ENCODE measurements at places on chromosomes 7 and 10.

DNA sequence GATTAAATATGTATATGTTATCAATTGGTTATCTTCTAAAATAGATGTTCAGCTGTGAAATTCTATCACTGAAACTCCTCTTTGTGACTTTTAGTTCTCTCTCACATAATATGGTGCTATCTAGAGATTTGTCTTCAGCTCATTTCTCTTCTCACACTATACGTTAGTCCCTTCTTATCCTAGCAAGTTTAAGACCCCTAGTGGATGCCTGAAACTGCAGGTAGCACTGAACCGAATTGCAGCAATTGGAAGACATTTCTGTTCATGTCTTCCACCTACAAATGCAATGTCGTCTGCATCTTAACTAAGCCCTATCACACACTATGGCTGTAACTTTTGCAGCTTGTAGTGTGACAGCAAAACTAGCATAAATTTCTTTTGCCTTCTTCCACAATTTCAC, 442.7 kb upstream of the POM121L12 start:
- no peak for DNase-seq

DNA sequence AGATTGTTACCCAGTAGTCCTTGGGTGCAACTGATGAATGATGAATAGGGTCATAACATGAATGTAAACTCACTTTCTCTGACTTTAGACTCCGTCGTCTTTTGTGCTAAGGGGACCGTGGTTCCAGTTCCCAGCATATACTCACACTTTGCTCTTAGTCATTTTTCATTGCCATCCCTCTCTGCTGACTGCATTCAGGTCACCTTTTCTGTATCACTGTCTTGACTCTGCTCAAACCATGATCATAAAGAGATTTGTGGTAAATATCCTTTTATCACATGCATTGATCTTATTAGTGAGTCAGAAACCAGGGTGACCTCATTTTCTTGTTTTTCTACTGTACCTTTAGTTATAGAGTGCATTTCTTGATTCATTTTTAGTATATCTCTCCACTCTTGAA, 141.1 kb upstream of the AGR3 start:
- DNase-seq = no peak

DNA sequence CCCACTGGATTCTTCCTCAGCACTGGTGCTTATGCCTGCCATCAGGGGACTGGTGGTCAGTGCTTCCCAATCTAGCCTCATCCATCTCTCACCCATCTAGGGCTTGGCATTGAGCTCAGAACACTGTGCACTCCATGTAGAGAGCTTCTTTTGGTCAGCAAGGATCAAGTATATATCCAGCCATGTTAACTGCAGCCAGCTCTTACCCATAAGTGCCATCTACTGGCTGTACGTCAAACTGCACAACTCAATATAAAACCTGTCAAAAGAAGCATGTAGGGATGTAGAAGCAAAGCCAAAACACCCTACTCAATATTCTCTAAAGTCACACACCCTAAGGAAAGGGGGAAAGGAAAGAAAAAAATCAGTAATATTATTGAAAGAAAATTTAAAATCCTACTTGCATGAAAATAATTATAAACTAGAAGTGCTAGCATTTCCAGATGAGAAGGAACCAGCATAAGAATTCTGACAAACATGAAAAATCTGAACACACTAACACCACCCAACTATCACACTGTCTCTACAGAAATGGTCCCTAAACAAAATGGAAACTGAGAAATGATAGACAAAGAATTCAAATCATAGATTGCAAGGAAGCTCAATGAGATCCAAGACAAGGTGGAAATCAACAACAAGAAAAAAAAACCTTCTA, 531.1 kb upstream of the STEAP1 start:
- no peak for DNase-seq

DNA sequence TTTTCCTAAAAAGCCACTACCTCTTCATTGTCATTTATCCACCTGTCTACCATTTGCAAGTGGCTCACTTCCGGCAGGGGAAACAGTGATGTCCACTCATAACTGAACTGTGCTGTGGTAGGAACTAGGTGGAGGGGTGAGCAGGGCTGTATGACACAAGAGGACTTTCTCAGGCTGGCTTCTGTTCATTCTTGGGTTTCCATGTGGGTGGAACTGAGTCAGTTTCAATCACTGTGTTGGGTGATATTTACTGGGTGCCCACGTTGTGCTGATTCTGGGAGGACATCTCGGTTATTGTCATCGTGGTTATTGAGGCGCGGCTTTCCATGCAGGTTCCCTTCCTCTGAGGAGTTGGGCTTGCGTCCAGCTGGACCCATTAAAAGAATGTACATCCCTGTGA, 38.8 kb downstream of the RAMP3 start:
- DNase-seq = peak; percentile 26

DNA sequence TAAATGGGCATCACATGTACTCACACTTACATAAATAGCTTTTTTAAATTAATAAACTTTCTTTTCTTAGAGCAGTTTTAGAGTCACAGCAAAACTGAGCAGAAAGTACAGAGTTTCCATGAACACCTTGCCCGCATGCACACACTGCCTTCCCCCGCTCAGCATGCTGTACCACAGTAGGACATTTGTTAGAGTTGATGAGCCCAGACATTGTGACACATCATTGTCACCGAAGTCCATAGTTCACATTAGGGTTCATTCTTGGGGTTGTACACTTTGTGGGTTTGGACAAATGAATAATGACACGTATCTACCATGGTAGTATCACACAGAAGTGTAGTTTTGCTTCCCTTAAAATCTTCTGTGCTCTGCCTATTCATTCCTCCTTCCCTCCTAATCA, 23.7 kb downstream of the UBN2 start:
- no peak for DNase-seq

DNA sequence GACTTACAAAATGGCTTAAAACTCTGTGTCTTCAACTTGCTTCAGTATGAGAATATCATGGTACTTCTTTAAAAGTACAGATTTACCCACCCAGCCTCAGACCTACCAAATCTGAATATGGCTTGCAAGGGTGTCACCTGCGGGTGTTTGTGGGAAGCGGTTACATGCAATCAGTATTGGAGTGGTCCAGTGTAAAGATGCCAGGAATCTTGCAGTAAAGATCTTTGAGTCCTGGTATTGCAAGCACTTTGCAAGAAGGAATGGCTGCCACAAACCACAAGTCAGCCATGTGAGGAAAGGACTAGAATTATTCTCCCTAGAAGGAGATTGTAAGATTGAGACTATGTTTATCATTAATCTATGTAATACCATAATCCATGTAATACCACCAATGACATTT, 115.1 kb downstream of the PON1 start:
- DNase-seq = no peak

- no peak for DNase-seq
Measured at GRCh38 chr10:72315054-72315453, 39.7 kb downstream of the DNAJB12 start.

DNA sequence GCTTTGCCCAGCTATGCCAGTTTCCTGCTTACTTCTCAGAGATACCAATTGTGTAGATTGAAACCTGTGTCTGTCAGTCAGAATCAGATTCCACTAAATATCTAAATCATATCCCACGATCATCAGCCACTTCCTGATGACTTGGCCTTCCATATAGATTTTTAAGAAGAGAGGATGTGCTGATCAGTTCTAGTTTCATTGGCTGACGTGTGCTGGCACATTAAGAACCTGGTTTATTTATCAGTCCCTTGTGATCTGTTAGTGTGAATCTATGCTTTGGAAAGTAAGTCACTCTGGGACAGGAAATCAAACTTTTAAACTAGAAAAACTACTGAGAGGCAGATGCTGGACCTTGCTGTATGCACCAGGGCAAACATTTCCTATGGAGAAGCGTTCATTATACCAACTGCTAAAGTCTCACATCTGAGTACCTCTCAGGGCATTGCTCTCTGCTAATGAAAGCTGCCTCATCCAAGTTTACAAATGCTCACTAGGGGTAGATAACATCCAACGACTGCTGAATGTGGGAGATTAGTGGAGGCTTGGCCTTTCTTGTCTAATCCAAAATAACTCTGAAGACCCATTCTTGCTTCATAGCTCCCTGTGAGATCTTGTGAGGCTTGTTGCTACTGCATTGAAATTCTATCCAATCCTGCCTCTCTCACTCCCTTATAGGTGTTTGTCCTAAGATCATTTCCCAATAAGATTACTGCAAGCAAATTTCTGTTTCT, 109.1 kb downstream of the ARL4A start:
- DNase-seq = no peak

DNA sequence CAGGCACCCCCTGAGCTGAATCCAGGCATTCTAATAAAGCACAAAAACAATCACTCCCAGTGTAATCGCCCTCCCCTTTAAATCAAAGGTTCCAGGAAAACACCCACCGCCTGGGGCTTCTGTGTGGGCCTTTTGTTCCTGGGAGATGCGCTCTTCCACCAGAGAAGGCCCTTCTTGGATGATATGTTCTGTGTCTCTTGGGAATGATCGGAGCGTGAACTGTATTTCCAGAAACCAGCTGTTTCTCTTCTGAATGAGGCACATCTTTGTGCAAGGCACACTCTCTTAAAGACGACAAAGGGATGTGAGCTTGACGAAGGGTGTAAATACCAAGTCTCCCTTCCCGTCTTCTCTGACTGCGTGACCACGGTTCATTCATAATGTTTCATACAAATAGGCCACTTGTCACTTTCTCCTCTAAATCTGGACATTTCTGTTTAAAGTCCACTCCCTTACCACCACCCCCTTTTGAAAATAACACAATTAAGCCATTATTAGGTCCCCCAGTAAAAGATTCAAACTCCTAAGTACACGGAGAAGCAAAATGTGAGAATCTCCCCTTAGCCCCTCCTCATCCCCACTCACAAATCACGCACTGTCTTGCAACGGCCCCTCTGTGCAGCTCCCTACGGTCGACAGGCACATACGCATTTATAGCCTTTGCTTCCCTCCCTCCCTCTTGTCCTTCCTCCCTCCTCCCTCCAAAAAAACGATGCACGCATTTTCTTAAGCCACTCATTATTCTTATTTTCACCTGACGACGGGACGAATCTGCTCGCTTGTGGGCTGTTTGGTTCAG, 45.6 kb upstream of the ENO4 start:
- DNase-seq = no peak

DNA sequence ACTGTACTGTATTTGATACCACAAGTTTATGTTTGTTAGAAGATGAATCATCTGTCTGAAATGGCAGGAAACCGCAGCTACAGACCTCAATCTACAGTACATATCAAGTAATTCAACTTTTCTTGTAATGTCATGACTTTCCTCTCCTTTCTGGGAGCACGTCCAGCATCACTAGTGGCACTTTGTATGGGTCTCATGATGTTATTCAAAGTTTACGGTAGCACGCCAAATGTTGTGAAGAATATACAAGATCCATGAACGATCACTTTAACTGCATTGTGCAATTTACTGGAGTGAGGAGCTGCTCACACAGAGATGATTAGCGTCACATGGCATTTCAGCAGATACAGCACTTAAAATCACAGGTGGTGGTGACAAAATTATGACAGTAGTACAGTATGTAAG, 257.8 kb upstream of the GNAI1 start:
- DNase-seq = no peak

GRCh38 chr10:107409522-107409921, 245.0 kb upstream of the SORCS1 start:
- DNase-seq = no peak

GRCh38 chr10:66832781-66833422, 92.9 kb upstream of the LRRTM3 start:
- DNase-seq = no peak

DNA sequence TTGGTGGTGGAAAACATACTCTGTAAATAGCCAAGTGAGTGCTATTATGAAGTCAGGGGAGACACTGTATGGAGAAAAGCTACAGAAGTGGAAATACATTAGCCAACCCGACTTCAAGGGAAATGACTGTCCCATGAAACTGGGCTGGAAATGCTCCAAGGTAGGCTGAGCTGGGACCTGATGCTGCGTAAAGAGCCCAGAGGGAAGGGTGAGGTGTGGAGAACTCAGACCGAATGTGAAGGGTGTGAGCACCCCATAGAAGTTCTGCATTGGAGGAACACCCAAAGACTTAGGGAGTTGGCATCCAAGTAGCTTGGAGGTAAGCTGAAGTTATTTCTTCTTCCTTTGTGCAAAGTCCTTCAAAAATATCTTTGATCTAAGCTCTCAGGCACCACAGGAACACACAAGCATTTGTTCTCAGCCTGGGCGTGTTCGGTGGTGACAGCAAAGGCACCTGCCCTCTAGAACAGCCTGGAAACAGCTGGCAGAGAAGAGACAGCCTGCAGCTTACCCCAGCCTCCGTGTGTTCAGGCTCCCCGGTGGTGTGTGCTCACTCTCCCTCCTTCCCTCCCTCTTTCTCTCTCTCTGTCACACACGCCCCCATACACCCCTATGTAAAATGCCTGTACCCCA, 19.1 kb upstream of the GJD4 start:
- no peak for DNase-seq

DNA sequence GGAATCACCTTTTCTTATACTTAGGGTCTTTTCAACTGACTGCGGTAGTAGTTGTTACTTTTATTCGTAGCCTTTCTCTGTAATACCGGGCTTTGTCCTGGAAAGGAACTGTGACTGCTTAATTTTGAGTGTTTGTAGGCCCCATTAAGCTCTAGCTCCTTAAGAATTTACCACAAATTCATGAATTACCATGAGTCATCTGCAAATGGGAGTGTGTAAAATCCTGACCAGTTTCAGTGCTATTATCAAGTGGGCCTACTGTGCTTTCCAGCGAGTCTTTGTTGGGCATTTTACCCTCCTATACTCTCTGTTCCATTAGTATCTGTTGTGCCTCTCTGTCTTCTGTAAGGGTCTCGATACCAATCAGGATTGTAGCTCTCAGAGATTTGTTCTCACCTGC, 49.7 kb downstream of the ZMYND11 start:
- no peak for DNase-seq

DNA sequence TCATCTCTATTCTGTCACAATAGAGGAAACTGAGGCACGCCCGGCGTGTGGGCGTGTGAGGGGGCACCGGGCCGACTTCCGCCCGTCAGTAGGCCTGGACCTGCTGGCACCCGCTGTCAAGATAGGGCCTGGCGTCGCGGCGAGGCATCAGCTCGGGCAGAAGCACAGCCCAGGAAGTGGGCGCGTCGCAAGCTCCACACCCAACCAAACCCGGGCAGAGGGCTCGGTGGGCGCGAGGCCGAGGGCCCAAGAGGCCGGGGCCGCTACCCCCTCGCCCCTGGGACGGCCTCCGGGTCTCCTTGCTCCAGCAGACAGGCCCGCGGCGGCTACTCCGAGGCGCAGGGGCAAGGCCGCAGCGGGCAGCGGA, 91.2 kb downstream of the SPAG6 start:
- no peak for DNase-seq

Data from stimulated activated CD4-positive, alpha-beta T cell treated with anti-CD3 and anti-CD28 coated beads, Interleukin-1b, Interleukin-23, amount 100 ng/mL, for 24 hours (primary cell).